ENCODE measurements at places on chromosomes 1 and 21. TPM values are rescaled to one million over a fixed set of nuclear protein-coding genes. Genes with fewer than 3 reads are reported as not detected.

Gene MRPL24
- total RNA-seq: 18.7 TPM

Gene ETV3L
- not detected for total RNA-seq

Gene AADACL4
- total RNA-seq: not detected

Gene CTSK
- 9.1 TPM for total RNA-seq
